ENCODE measurements at places on chromosomes 3 and 15.

GRCh38 chr3:112000966-112001365, 2.2 kb downstream of the TAGLN3 start:
- no peak for DNase-seq

DNA sequence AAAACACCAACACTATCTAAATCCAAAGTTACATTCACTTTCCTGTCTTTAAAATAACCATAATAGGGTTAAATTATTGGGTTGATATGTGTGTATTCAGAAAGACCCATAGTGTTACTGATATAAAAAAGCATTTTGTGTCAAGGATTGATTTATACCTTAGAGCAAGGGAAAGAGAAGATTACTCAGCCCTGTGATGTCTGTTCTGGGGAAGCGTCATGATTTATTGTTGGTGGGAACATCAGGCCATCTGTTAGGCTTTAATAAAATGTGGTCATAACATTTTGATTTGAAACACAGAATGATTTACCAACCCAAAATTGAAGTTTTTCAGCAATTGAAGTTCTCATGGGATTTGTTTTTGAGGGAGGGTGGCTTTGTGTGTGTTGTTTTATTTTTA, 33.2 kb downstream of the SIDT1 start:
- no peak for DNase-seq

DNA sequence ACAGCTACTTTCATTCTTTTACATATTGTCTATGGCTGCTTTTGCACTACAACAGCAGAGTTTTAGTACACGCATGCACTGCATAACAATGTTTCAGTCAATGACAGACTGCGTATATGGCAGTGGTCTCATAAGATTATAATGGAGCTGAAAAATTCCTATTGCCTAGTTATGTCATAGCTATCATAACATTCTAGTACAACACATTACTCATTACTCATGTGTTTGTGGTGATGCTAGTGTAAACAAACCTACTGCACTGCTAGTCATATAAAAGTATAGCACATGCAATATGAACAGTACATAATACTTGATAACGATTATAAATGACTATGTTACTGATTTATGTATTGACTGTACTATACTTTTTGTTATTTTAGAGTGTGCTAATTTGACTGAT, 47.9 kb downstream of the QTRT2 start:
- DNase-seq: no peak

DNA sequence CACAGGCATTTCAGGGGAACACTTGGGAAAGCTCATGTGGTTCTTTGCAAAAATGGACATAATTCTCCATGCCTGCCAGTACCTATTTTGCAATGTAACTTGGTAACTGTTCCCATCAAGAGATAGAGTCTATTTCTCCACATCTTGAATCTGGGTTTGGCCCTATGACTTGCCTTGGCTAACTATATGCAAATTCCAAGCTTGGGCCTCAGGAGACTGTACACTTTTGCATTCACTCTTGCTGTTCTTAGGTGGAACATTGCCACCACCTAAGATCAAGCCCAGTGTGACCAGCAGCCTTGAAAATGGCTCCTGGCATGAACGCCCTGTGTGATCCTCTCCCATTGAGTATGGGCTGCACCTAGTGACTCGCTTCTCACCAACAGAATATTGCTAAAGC, 19.8 kb upstream of the SMAD6 start:
- no peak for DNase-seq

- no peak for DNase-seq
These were observed 289.1 kb downstream of the GAP43 start for GRCh38 chr3:115912372-115912771.

DNA sequence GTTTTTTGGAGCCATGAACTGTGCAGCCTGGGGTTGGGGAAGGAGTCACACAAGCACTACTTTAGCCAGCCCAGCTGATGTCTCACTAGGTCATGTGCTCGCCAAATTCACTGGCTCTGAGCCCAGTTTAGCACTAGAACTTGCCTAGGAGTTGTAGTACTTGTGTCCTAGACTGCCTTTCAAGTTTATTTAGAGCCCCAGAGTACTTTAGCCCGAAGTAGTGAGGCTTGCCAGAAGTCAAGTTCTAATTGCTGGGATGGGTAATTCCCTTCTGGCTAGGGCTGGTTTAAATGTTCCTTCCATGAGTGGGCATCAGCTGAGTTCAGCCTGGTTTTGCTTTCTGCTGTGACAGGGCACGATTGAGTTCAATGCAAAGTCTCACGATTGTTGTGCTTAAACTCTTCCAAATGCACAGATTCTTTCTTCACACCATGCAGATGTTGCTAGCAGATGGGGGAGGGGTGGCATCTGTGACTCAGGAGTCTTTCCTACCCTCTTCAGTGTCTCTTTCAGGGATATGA, 228.2 kb upstream of the ZPLD1 start:
- no peak for DNase-seq

- no peak for DNase-seq
These were observed 67.7 kb downstream of the SCN5A start for GRCh38 chr3:38581774-38582173.

DNA sequence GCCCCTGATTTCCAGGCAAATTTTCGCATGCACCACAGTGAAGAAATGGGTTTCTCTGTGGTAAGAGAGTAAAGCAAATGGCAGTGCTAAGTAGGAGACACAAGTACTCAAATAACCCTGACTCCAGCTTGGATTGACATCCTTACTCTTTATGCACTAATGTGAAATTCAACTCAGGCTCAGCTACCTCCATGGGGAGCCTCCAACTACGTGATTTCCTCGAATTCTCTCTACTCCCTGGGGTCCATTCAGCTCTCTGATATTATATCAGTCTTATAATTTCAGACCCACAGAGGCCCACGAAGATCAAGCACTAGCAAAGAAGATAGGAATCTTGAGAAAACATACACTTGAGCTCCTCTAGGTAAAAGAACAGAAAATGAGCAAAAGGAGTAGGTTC, 407.6 kb upstream of the CCDC54 start:
- DNase-seq: no peak

- no peak for DNase-seq
These were observed at the start of gene ZMYND10 for GRCh38 chr3:50345586-50346234. Gene ZMYND10 (minus strand): TSS chr3:50345732. CDS start chr3:50345579, 153 bp downstream.

DNA sequence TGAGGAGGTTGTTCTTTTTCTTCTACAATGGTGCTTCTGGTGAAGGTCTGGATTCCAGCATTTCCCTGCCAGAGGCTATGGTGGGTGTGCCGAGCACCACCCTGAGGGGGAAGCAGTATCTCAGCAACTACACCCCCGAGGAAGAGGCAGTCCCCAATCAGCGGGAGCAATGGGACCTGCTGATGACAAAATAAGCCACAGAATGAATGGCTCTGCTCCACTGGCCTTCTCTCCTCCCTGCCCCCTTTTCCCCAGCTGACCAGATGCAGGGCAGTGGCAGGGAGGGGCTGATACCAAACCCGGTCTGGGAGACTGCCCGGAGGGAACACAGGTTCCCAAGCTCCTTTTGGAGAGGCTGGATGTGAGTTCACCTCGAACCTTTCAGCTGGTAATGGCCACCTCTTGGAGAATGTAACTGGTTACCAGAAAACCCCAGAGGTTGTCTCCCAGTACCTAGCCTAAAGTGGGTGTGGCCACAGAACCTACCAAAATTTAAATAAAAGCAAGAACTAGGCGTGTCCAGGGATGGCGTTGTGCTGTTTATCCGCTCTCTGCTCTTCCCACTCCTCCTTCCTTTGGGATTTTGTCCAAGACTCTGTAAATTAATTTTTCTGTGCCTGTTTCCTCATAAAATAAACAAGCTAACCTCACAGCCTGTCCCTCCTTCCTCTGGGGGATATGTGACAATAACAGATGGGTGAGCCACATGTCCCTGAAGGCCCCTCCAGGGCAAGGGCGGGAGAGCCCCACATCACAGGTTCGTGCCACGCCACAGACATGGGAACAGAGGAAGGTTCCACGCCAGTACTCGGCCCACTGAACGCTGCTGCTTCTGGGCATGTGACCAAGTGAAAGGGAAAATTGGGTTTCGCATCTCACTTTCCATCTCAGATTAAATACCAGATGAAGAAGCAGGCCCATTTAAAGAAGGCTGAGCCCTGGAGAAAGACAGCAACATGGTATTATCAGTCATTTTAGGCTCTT, 35.1 kb upstream of the SPTBN5 start:
- DNase-seq: no peak

- no peak for DNase-seq
These were observed 3.7 kb upstream of the CNTN4 start for GRCh38 chr3:2094941-2095340.

DNA sequence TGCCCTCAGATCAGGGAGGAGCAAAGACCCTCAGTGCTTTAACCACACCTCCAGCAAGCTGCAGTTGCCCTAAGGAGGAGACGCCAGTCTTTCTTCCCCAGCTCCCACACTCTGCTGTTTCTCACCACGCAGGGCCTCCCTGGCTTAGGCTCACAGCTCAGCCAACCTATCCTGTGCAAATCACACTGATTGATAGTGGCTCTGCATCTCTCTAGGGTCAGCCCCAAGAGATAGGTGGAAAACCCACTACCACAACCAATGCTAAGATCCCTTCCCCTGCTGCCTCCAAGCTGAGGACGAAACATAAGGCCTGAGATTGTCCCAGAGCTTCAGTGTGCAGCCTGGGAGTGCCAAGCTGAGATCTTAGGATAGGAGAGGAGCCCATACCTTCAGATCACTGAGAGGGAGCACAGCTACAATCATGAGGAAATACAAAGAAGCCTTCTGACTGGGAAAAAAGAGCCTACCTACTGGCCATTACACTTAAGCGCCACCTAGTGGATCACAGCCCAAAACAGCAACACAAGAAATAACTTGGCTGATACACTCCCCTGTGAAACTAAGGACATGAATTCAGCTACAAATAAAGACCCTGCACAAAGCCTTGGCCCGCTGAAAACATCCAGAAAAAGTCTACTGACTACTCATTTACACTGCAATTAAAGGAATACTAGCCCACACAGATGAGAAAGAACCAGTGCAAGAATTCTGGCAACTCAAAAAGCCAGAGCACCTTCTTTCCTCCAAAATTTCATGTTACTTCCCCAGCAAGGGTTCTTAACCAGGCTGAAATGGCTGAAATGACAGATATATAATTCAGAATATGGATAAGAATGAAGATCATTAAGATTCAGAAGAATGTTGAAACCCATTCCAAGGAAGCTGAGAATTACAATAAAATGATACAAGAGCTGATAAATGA, 271.5 kb upstream of the DCBLD2 start:
- no peak for DNase-seq

GRCh38 chr3:74824366-74824765, 209.9 kb upstream of the CNTN3 start:
- DNase-seq: no peak

DNA sequence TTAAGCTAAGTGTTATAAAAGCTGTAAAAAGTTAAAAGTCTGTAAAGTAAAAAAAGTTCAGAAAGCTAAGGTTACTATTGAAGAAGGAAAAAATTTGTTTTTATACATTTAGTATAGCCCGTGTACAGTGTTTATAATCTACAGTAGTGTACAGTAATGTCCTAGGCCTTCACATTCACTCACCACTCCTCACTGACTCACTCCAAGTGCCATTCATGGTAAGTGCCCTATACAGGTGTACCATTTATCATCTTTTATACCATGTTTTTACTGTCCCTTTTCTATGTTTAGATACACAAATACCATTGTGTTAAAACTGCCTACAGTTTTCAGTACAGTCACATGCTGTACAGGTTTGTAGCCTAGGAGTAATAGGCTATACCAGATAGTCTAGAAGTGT, 8.8 kb downstream of the CCDC71 start:
- DNase-seq: no peak

DNA sequence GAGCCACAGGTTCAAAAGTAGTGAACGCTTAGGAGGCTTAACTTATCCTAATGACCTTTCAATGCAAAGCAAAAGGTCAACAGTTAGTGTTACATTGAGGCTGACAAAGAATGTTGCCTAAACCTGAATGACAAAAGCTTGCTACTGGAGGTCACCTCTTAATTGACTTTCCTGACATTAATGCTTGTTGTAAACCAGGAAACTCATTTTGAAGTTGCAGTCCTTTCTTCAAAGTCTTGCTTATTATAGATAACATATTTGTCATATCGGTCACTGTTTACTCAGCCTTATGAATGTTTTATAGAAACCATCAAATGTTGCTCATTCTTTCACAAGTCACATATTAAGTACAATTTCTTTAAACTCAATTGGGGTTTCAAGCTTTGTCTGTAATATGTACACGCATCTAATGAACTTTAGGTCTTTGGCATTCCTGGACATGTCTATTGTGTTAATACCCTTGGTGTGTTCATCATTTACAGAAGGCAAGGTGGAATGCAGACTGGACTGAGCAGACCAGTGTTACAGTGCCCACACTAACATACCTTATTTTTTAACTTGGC, 488.2 kb upstream of the NECTIN3 start:
- DNase-seq: no peak

DNA sequence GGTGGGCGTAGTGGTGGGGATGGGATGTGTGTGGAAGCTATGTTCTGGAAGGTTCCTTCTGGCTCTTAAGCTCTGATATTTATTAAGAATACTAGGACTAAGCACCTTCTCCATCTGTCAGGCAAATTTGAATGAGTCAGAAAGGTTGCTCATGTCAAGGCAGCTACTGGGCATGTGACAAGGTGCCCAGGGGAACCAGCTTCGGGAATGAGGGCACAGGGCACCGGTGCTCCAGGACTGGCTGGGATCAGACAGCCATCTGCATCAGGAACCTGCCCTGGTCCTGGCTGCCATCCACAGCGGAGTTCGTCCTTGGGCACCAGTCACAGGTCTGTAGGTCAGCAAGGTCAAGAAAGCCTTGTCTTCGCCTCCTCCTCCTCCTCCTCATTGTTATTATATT, 32.5 kb downstream of the CA12 start:
- no peak for DNase-seq

- no peak for DNase-seq
These were observed 89.1 kb downstream of the ABHD5 start for GRCh38 chr3:43779850-43780249.

Data from activated CD8-positive, alpha-beta memory T cell treated with anti-CD3 and anti-CD28 coated beads for 48 hours (primary cell).